Epithelial cell of prostate (primary cell): ENCODE measurements at places on chromosomes 12 and 14.

DNA sequence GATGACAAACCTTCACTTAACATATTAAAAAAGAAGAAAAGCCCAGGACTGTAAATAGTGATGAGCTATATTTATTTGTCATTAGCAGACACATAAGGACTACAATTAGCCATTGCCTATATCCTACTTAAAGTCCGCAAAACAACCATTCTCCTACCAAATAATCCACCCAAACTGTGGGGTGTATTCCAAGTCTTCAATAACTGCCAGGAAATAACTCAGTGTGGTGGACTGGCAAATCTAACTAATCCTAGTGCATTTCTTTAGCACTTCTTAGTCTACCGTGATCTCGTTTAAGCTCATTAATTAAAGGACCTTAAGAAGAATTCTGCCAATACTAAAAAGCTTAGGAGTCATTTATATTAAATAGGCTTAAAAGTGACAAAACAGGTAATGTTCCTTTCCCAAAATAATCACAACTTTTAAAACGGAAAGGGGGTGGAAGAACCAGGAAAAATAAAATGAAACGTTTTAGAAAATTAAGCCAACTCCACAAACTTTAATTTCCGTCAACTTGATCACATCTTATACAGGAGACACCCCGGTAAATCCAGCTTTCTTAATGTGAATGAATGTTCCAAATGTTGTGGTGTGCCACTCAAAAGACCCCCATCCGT is 1.8 kb downstream of the NOVA1 start:
- no peak for DNase-seq

- no peak for DNase-seq
Observed at GRCh38 chr12:10190558-10191388, 11.9 kb downstream of the TMEM52B start.

GRCh38 chr14:51367600-51367931 is 127.5 kb downstream of the TMX1 start:
- no peak for DNase-seq

DNA sequence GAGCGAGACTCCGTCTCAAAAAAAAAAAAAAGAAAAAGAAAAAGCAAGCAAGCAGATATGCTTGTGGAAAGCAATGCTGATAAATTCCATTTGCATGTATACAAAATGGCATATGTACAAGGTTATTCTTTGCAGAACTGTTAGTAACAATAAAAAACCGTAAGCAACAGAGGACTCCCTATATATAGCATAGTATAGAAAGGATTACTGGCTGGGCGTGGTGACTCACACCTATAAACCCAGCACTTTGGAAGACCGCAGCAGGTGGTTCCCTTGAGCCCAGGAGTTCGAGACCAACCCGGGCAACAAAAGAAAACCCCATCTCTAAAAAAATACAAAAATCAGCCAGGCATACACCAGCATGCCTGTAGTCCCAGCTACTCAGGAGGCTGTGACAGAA is 13.5 kb downstream of the GCN1 start:
- no peak for DNase-seq

DNA sequence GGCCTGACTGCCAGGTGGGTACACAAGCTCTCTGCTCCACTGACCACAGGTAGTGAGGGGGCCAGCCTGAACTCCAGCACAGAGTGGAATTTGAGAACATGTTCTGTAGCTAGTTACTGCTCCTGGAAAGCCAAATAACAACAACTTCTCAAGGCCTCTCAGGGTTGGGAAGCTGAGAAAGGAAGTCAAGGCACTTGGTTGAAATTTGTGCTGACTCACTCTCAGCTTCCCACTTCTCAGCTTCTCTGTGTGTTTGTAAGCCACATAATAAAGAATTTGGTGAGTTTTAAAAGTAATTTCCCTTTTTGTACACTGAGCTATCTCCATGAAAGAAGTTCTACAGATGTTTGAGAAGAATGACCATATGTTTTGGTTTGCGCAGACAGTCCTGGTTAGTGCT is 234.9 kb downstream of the KTN1 start:
- no peak for DNase-seq
